A549 treated with Hydrocortisone at 1 μM for 4 hours (cell line): ENCODE measurements at places on chromosomes 4 and X. TPM values are rescaled to one million over a fixed set of nuclear protein-coding genes. Genes with fewer than 3 reads are reported as not detected.

Gene NXF2
- total RNA-seq, result not detected in 5 replicates

Gene GABRA4
- total RNA-seq, result not detected in 5 replicates

Gene EMCN
- not detected in 5 replicates for total RNA-seq

Gene MTM1
- 5.0 to 10.7 TPM (median 7.0 TPM) in 5 replicates for total RNA-seq

Gene P2RY10
- not detected in 5 replicates for total RNA-seq

Gene IL21
- total RNA-seq, result not detected in 5 replicates

Gene TCEAL1
- 33.9 to 44.2 TPM (median 38.3 TPM) in 5 replicates for total RNA-seq

Gene MAP3K15
- 1.8 to 2.2 TPM (median 1.9 TPM) in 5 replicates for total RNA-seq

Gene STS
- 1.9 to 2.4 TPM (median 1.9 TPM) in 5 replicates for total RNA-seq

Gene GYPE
- not detected in 5 replicates for total RNA-seq

Gene MAGEB5
- total RNA-seq, result not detected in 5 replicates

Gene C4orf51
- not detected in 5 replicates for total RNA-seq

Gene BTK
- 0.07 to 0.26 TPM (median 0.18 TPM) in 5 replicates for total RNA-seq

Gene TCEAL7
- not detected in 5 replicates for total RNA-seq

Gene SAGE1
- total RNA-seq, result not detected in 5 replicates

Gene ESX1
- 0.06 to 0.08 TPM in 2 of 5 replicates, not detected in the others for total RNA-seq

Gene RGN
- 0.05 TPM in 1 of 5 replicates, not detected in the others for total RNA-seq

Gene CTAG1A
- not detected in 5 replicates for total RNA-seq

Gene FGFBP2
- total RNA-seq, result 0.12 to 0.39 TPM (median 0.31 TPM) in 5 replicates

Gene TSPAN7
- 2.4 to 3.1 TPM (median 2.8 TPM) in 5 replicates for total RNA-seq

Gene FRMD7
- total RNA-seq, result not detected in 5 replicates

Gene KLB
- 0.05 to 0.16 TPM (median 0.12 TPM) in 5 replicates for total RNA-seq

Gene SLIT2
- total RNA-seq, result 0.02 to 0.06 TPM in 2 of 5 replicates, not detected in the others

Gene ANAPC4
- total RNA-seq, result 10.8 to 14.2 TPM (median 12.0 TPM) in 5 replicates
